ENCODE measurements at places on chromosomes 3 and 15.
A peak's percentile ranks its signal among the peaks of the same experiment; 100 is the strongest.

- peak; percentile 80 for DNase-seq
Observed at GRCh38 chr15:85616549-85617110, 178.1 kb downstream of the KLHL25 start.

- peak; percentile 40 for DNase-seq
Observed at GRCh38 chr15:52427804-52428203, 100.9 kb downstream of the MYO5A start.

DNA sequence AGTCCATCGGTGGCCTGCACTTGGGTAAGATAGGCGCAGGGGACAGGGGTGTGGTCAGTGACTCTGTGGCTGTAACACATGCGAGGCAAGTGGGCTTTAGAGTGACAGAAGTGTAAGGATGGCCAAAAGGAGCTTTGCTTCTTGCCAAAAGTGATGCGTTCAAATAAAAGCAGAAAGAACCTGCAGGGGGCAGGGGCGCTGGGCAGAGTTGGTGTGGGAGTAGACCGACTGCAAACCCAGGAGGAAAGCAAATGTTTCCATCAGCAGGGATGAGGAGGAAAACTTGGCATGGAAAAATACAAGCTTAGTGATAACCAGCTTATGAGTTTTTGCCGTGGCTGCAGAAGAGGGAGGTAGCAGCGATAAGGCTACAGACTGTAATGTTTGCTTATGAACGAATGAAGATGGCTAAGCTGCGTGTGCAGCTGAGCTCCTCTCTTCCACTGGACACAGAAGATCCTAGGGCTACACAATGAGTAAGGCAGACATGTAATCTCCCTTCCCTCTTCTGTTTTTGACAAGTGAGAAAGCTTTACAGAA is 149.4 kb downstream of the WNT5A start:
- DNase-seq = no peak

DNA sequence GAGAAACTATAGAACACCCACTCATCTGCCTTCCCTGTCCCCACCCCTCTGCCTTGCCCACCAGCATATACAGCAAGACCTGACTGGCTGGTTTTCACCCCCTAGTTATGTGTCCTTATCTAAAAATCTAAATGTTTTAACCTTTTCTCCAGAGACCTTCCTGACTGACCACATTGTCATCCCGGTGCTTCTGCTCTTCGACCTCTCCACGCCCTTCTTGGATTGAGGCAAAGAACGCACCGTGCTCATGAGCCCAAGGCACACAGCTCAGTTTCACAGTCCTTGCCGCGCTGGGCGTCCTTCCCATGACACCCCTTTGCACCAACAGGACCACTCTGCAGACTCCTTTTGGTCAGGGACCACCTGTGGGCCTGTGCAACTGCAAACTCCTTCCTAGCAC is 62.7 kb downstream of the B3GNT5 start:
- no peak for DNase-seq

DNA sequence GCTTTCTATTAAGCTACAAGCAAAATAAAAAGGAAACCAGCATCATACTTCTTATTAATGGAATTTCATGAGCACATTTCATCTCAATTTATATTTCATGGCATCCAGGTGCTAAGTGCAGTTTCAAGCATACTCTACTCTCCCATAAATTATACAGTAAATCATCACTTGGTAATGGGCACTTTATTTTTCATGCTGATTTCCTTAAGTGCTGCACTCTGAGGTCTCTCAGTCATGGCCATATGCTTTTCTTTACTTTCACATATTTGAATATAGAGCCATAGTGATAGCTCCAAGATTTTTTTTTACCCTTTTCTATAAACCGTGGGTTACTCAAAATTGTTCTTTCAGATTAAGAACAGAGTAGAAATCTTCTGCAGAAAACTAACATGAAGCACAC is 1505.7 kb upstream of the CADM2 start:
- no peak for DNase-seq
